T-helper 17 cell (primary cell): ENCODE measurements at places on chromosomes 6 and 20.

DNA sequence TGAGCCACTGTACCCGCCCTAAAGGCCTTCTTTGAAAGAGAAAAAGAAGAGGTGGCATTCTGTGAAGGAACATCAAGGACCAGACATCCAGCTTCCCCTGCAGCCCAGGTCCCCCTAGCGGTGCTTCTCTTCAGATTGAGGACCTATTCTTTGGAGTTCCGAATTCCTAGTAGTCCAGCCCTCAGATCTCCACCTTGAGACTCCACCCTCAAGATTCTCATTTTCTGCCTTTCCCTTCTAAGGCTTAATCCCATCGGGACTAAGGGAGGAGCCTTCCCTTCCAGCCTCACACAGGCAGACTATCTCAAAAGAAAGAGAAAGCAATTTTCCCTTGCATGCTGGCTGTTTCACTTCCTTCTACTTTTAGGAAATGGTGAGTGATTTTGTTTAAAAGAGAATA, 32.5 kb downstream of the MUC22 start:
- DNase-seq: no peak

DNA sequence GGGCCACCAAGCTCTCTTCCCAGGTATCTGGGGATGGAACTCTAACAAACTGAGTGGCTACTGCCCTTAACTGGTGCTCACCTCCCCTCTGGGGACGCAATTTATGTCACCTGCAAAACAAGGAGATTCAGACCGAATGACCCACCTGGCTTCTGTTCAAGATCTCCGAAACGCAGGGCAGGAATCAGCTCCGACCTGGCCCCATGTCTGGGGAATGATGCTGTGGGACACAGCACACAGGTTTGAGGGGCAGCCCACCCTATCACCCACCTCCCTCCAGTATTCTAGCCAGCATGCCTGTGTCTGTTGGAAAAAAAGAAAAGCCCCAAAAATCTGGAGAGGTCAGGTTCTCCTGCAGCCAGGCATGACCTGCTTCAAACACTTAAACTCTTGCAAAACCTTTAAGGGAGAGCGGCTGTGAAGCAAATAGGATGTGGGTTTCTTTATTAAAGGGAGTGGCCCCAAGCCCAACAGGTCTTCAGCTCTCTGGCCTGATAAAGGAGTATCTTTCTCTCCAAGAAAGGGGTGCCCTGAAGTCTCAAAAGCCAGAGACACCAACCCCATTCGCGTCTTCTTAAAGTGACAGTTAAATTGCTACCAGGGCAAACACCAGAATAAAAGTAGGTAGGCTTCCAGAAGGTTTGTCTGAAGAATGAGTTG, 6.4 kb downstream of the PREX1 start:
- no peak for DNase-seq

DNA sequence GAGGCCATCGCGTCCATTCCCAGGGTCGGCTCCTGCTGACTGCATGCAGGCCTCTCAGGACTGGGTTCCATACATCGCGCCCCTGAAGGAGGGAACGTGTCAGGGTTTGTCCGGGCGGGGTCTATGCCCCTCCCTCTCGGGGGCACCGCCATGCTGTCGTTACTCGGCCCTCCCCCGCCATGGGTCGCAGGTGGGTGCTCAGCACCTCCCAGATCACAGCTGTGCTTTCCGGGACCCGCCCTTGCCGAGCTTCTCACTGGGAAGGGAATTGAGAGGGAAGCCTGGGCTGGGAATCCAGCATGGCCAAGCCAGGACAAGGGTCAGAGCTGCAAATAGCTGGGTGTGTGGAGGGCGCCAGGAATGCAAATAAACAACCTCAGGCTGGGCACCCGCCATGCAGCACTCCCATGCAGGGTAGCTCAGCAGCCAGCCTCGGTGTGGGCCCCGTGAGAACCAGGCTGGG, at the start of gene FRMD1:
Gene FRMD1, minus strand, starts transcription at position 270 of the 463 bp plus-strand sequence. Its CDS starts 118 bp downstream, at position 152.
- no peak for DNase-seq

GRCh38 chr6:103826209-103826608, 1033.5 kb downstream of the HACE1 start:
- DNase-seq: no peak

GRCh38 chr20:47917549-47918070, 132.3 kb upstream of the SULF2 start:
- DNase-seq: no peak

GRCh38 chr6:20028562-20028961, 183.7 kb downstream of the MBOAT1 start:
- DNase-seq: no peak

GRCh38 chr6:23435798-23436197, 690.2 kb upstream of the NRSN1 start:
- DNase-seq: no peak

DNA sequence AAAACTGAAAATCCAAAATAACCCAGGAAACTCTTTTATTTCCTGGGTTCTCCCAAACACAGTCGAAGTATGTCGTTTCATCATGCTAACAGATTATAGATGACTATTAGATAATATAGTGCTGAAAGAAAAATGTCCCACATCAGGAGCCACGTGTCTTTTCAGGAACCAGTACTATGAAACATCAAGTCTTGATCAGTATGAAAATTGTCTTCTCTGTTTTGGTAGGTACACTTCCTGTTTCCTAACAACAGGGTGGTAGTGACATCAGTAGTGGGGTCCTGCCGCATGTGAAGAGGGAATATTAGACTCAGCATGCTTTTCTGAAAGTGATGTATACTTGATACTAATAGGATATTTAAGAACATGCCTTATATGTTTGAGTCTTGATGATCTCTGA, 136.7 kb downstream of the HIVEP1 start:
- no peak for DNase-seq

GRCh38 chr6:133699741-133700385, 189.1 kb upstream of the TCF21 start:
- DNase-seq: no peak

- no peak for DNase-seq
These were observed 121.5 kb upstream of the NEDD9 start for GRCh38 chr6:11353921-11354389.

DNA sequence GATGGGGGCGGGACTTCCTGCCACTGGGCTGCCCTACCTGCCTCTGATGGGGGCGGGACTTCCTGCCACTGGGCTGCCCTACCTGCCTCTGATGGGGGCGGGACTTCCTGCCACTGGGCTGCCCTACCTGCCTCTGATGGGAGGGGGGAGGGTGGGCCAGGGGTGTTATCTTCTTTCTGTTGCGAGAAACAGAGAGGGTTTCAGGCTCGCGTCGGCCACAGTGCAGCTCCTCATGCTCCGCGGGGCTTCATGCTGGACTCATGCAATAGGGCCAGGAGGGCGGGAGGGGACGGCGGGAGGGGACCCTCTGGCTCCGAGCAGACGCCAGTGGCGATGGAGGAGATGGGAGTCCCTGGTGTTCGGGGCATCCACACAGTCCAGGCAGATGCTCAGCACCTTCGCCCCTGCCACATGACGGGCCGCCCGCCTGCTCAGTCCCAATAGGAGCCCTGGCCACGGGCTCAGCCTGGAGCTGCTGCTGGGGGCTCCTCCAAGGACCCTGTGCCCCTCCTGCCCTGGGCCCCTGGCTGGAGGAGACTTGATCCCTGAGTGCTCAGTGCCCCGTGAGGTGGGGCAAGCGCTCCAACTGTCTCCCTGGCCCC, 48.8 kb upstream of the CHRNA4 start:
- DNase-seq: no peak

DNA sequence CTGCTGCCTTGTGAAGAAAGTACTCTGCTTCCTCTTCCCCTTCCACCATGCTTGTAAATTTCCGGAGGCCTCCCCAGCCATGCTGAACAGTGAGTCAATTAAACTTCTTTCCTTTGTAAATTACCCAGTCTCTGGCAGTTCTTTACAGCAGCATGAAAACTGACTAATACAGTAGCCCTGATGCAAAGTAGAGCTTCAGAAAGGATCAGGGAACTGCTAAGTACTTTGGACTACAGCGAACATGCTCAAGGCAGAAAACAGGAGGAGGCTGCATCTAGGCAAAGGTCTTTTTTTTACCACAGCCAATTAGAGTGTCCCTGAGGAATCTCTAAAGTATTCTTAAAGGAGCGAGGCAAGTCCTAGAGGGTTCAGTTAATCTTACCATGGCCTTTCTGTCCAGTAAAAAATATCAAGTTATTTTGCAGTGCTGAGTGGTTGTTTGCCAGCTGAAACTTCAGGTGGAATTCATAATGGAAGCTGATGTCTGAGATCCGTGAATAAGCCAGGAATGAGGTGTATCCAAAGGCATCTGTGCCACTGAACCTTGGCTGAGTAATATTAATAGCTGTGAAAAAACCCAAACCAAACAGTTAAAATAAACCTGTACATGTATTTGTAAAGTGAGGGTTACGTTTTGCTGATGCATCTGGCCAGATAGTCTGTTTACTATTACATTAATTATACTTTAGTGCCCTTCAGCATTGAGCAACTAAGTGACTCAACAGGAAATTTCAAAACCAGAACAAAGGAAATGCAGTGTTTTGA, 170.4 kb downstream of the PHF3 start:
- no peak for DNase-seq

DNA sequence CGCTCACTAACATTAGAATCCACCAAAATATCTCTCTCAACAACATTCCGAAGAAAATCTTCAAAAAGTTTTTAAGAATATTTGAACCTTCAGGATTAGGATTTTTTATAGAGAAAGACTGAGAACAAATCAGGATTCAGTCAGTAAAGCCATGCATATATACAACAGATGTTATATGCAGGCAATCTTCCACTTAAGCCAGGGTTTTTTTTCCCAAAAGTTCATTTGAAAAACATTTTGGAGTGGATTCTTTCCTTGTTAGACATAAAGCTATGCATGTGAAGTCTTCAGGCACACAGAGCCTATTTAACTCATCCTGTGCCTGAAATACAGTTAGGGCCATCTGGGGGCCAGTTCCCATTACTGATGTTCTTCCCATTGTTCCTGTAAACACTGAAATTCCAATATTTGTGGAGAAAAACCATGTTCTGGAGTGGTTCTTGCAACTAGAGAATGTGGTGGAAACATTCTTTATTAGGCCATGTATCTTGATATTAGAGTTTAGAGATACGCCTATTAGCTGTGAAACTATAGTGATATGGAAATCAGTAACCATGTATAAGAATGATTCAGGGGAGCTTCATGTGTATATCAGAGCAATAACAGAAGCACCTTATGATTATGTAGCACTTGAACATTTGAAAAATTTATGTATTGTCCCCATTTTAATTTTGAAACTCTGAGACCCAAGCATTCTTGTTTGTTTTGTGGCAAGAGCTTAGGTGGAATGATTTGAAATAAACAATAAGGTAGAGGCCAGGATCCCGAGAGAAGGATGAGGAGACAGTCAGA, 61.7 kb downstream of the PLEKHG1 start:
- no peak for DNase-seq

GRCh38 chr6:166752928-166753721, 126.1 kb upstream of the RPS6KA2 start:
- no peak for DNase-seq

DNA sequence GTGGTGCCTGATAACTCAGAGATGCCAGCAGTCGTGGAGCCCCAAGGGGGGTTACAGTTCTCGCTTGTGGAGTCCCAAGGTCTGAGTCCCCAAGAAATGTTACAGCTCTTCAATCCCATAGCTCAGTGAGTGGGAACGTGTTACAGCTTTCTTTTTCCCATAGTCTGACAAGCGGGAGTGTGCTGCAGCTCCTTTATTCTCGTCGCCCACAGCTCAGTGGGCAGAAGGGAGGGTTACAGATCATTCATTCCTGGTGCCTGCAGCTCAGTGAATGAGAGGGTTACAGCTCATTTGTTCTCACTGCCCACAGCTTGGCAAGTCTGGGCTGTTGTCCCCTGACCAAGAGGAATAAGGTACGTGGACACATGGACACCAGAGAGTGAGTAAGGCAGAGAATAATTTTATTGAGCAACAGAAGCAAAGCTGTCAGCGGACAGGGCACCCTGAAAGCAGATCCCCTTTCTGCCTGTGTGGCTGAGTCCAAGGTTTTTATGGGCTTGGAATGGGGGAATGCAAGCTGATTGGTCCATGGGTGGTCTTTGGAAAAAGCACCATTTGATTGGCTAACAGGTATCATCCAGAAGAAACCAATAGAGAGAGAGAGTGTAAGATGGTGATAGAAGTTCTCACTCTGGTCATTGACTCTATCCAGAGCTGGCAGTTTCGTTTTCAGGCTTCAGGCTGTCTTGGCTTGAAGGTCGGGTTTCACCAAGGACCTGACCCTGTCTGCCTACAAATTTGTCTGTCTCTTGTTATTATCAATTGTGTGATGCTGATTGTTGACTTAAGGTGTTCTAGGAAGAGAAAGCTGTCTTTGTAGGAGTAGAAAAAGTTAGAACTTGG, 16.4 kb downstream of the RNF217 start:
- DNase-seq: no peak

- no peak for DNase-seq
These were observed 53.8 kb downstream of the ADGRG6 start for GRCh38 chr6:142355520-142356174.

DNA sequence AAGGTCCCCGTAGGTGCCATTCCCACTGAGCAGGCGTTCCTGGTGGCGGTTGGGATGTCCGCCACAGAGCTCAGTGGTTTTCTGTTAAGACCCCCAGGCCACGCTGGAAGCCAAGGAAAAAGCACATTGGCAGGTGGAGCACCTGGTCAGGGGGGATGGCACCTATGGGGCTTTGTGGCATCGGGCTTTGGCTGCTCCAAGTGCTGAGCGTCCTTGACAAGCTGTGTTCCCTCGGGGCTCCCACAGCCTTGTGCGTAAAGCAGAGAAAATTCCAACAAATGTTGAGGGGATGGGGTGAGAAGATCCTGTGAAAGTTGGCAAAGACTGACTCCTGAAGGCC, 135.4 kb downstream of the JPH2 start:
- no peak for DNase-seq

- DNase-seq: no peak
These were observed 61.6 kb upstream of the EDN1 start for GRCh38 chr6:12228447-12229146.

DNA sequence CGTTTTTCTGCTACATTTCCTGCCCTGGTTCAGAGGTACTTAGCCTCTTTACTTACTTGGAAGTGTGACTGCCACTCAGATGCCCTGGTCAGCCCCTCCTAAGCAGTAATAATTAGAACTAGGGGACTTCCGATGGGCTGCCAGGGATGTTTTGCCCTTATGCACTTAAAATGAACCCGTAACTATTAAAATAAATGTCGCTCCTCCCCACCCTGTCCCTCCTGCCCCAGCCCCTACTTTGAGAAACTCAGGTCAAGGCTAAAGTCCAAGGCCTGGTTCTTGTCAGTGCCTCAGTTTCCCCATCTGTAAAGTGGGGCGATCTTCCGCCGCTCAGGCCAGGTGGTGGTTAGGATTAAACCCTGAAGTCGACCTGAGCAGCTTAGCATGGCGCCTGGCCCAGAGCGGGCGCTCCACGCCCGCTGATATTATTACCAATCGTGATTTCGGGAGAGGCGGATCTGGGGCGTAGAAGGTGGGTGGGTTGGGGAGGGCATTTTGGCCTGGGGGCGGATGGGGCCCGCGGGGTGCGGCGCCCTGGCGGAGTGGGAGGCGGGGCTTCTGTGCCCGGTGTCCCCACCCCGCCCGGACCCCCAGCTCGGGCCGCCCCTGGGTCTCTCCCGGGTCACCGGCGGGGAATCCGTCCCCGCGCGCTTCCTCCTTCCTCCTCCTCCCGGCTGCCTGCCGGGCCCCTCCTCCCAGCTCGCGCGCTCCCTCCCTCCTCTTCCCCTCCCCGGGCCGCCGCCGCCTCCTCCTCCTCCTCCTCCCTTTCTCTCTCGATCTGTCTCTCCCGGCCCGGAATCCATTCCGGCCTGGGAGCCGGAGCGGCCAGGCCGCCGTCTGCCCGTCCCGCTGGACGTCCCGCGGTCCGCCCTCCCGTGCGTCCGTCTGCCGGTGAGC, at the start of gene SRC:
Gene SRC, plus strand, starts transcription at position 802 of the 897 bp plus-strand sequence. CDS start 38,014 bp downstream, outside the sequence.
- DNase-seq: peak; percentile 31
